ENCODE measurements at places on chromosomes 12 and 14. TPM values are rescaled to one million over a fixed set of nuclear protein-coding genes. Genes with fewer than 3 reads are reported as not detected.
A peak's percentile ranks its signal among the peaks of the same experiment; 100 is the strongest.

The TGFB3 gene
- 7.6 TPM for total RNA-seq

The ITGA5 gene
- total RNA-seq, result 296 TPM

The CISTR gene
- total RNA-seq, result not detected

The IAPP gene
- total RNA-seq, result not detected

The PTCSC3 gene
- not detected for total RNA-seq

The ZDHHC22 gene
- total RNA-seq, result 1.1 TPM

The GPR84 gene
- total RNA-seq, result 0.54 TPM

The CCDC175 gene
- total RNA-seq, result not detected

The MAP1LC3B2 gene
- not detected for total RNA-seq

DNA sequence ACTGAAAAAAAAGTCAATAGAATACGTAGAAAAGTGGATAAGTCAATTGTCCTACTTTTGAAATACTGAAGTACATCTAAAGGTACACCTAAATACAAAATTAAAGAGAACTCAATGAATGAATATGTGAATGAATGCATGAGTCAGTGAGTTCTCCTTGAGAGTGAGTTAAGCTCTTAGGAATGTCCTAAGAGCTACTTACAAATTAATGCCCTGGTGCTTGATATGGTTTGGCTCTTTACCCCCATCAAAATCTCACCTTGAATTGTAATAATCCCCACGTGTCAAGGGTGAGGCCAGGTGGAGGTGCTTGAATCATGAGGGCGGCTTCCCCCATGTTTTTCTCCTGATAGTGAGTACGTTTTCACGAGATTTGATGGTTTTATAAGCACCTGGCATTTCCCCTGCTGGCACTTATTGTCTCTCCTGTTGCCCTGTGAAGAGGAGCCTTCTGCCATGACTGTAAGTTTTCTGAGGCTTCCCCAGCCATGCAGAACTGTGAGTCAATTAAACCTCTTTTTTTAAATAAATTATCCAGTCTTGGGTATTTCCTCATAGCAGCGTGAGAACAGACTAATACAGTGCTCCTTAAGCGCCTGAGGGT lies 192.2 kb upstream of the ARHGAP5 start:
- no peak overlapping the region for H3K4me3 ChIP-seq
- H3K27ac ChIP-seq, result no peak overlapping the region
- no peaks in the 10 kb centered on the region for H3K27me3 ChIP-seq
- no peaks in the 10 kb centered on the region for H3K36me3 ChIP-seq
- peaks cover 27% of the 10 kb centered on the region for H3K4me1 ChIP-seq

GRCh38 chr12:101850199-101850598 lies 19.4 kb upstream of the GNPTAB start:
- H3K27ac ChIP-seq, result no peak overlapping the region
- H3K4me3 ChIP-seq, result no peak overlapping the region
- H3K36me3 ChIP-seq, result no peaks in the 10 kb centered on the region
- no peaks in the 10 kb centered on the region for H3K27me3 ChIP-seq
- DNase-seq, result no peak

DNA sequence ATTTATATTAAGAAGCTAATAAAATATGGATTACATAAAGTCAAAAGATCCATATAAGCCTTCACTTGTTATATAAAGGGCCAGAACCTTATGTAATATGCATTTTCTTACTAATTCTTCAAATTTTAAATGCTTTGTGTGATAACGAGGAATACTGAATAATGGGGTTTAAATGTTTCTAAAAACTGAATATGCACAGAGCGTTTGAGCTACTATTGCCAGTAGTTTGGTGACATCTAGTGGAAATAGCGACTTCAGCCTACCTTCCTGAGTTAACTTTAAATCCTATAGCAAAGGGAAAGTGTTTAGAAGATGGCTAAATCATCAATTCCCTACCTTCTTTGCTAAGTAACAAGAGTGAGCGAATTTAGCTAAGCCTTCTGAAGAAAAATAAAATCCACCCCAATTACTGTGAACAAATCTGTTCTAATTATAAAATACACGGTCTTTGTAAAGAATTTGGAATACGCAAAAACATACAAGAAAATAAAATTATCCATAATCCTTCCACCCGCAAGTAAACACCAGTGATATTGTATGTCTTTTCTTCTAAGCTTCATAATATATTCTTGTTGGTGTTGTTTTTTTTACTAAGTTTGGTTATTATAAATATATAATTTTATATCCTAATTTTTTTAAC lies 115.5 kb upstream of the G2E3 start:
- no peak overlapping the region for H3K27ac ChIP-seq
- no peak overlapping the region for H3K4me3 ChIP-seq
- DNase-seq, result no peak
- no peaks in the 10 kb centered on the region for H3K27me3 ChIP-seq

GRCh38 chr14:89616852-89617341 lies 199.9 kb upstream of the FOXN3 start:
- peak overlapping the region; percentile 68 for H3K4me3 ChIP-seq
- H3K4me1 ChIP-seq, result peaks cover 6% of the 10 kb centered on the region
- peak overlapping the region; percentile 84 for H3K27ac ChIP-seq
- H3K36me3 ChIP-seq, result no peaks in the 10 kb centered on the region
- no peaks in the 10 kb centered on the region for H3K27me3 ChIP-seq

DNA sequence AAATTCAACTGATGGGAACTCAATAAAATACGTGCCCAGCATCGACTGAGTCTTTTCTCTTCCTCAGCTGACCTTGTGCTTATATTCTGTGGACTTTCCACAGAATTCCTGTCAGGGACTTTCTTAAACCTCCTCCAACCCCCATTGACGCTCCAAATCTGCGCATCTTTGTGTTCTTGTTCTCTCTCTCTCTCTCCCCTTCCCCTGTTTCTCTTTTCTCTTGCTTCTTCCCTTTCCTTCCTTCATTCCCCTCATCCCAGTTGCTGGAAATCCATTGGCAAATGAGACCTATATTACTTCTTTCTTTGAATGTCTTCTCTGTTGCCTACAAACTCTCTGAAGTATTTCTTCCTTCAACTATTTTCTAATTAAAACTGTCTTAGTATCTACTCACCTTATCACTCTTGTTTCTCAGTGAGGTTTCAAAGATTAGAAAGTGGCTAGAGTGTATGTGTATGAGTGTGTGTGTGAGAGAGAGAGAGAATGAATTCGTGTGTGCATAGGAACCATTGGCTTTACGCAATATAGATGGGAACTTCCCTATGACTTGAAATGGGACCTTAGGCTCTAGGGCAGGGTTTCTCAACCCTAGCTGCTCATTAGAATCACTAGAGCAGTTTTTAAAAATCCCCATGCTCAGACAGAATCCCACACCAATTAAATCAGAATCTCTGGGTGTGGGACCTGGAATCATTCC lies 41.8 kb upstream of the DHRS7 start:
- H3K27ac ChIP-seq, result no peak overlapping the region
- no peaks in the 10 kb centered on the region for H3K36me3 ChIP-seq
- no peaks in the 10 kb centered on the region for H3K4me1 ChIP-seq

- no peak overlapping the region for H3K4me3 ChIP-seq
- H3K4me1 ChIP-seq, result no peaks in the 10 kb centered on the region
- no peak overlapping the region for H3K27ac ChIP-seq
- no peak for DNase-seq
- no peaks in the 10 kb centered on the region for H3K36me3 ChIP-seq
- no peaks in the 10 kb centered on the region for H3K27me3 ChIP-seq
Observed at GRCh38 chr14:96953087-96953874, 156.1 kb downstream of the VRK1 start.

- no peak overlapping the region for H3K4me3 ChIP-seq
- no peak for DNase-seq
- H3K27ac ChIP-seq, result no peak overlapping the region
- no peaks in the 10 kb centered on the region for H3K36me3 ChIP-seq
- H3K27me3 ChIP-seq, result no peaks in the 10 kb centered on the region
- peaks cover 4% of the 10 kb centered on the region for H3K4me1 ChIP-seq
Observed at GRCh38 chr14:79730953-79731352, 480.4 kb downstream of the DIO2 start.

DNA sequence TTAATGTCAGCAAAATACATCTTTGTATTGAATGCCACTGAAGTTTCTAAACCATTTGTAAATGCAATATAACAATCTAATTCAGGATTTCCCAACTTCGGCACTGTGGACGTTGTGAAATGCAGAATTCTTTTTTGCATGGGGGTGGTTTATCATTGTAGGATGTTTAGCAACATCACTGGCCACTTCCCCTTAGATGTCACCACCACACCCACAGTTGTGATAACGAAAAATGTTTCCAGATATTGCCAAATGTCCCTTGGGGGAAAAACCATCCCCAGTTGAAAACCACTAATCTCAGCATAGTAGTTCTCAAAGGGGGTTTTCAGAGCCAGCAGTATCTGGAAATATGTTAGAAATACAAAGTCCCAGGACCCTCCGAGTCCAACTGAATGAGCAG lies 203.3 kb downstream of the NAV3 start:
- no peak overlapping the region for H3K27ac ChIP-seq
- no peak overlapping the region for H3K4me3 ChIP-seq
- H3K27me3 ChIP-seq, result no peaks in the 10 kb centered on the region
- no peaks in the 10 kb centered on the region for H3K36me3 ChIP-seq

DNA sequence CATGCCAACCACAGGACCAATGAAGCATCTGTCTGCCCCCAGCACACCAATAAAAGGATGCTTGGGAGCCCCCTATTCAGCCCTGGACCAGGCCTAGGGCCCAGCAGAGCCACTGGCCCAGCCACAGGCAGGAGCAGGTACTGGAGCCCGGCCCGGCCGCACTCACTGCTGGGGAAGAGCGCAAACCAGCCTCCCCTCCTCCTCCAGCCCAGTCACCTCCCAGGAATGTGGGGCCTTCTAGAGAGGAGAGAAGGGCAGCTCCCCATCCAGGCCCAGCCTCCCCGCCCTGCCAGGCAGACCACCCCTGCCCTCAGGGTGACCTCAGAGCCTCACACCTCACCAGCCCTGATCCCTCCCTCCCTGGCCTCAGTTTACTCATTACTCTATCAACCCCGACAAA lies 56.2 kb downstream of the CCNK start:
- no peaks in the 10 kb centered on the region for H3K36me3 ChIP-seq
- H3K27me3 ChIP-seq, result no peaks in the 10 kb centered on the region
- no peak overlapping the region for H3K4me3 ChIP-seq
- DNase-seq, result peak; percentile 91
- H3K27ac ChIP-seq, result peak overlapping the region; percentile 74
- peaks cover 73% of the 10 kb centered on the region for H3K4me1 ChIP-seq

- no peak overlapping the region for H3K4me3 ChIP-seq
- no peak for DNase-seq
- no peaks in the 10 kb centered on the region for H3K36me3 ChIP-seq
Observed at GRCh38 chr12:27981874-27982273, 9.3 kb upstream of the PTHLH start.

DNA sequence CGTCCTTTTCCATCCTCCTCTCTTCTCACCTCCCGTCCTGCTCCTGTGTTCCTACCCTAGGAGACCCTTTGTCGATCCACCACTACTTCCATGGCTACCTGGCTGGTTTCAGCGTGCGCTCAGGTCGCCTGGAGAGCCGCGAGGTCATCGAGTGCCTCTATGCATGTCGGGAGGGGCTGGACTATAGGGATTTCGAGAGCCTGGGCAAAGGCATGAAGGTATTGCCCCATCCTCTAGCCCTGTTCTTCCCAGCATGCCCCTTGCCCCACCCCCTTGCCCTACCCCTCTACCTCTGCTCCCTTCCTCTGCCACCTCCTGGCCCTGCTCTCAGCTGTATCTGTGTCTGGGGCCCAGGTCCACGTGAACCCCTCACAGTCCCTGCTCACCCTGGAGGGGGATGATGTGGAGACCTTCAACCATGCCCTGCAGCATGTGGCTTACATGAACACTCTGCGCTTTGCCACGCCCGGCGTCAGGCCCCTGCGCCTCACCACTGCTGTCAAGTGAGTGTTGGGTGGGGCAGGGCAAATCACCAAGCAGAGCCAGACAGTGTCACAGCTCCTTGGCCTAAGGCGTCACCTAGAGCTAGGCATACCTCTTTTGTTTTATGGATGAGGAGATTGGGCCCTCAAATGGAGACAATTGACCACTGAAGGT lies 12.8 kb downstream of the CLSTN3 start:
- no peaks in the 10 kb centered on the region for H3K36me3 ChIP-seq
- no peak overlapping the region for H3K4me3 ChIP-seq
- no peaks in the 10 kb centered on the region for H3K4me1 ChIP-seq
- no peak for DNase-seq
- H3K27ac ChIP-seq, result no peak overlapping the region

GRCh38 chr14:68535404-68536017 lies 257.4 kb downstream of the ZFP36L1 start:
- H3K4me1 ChIP-seq, result no peaks in the 10 kb centered on the region
- DNase-seq, result no peak
- no peak overlapping the region for H3K27ac ChIP-seq
- no peaks in the 10 kb centered on the region for H3K27me3 ChIP-seq
- H3K36me3 ChIP-seq, result no peaks in the 10 kb centered on the region
- H3K4me3 ChIP-seq, result no peak overlapping the region

- H3K27ac ChIP-seq, result no peak overlapping the region
- no peaks in the 10 kb centered on the region for H3K4me1 ChIP-seq
- no peaks in the 10 kb centered on the region for H3K27me3 ChIP-seq
- no peak for DNase-seq
- no peaks in the 10 kb centered on the region for H3K36me3 ChIP-seq
Observed at GRCh38 chr12:75437564-75437963, 43.0 kb upstream of the GLIPR1 start.

DNA sequence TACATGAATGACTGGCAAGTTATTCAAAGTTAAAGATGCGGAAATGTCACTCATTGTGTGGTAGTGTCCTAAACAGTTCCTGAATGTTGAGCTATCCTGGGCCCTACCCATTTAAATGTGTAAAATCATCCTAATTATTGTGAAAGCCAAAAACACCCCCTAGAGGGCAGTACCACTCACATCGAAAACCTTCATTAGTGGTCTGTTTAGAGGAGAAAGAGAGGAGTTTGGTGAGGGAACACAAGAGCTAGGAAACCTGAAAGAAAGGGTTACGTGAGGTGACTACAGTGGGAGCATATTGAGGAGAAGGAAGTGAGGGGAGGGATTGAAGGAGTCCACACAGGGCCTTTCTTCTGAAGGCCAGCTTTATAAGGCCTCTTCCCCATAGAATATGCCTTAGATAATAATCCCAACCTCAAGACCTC lies 2.5 kb upstream of the TEP1 start:
- no peak for DNase-seq
- H3K36me3 ChIP-seq, result no peaks in the 10 kb centered on the region
- H3K27me3 ChIP-seq, result no peaks in the 10 kb centered on the region
- no peak overlapping the region for H3K4me3 ChIP-seq
- peaks cover 19% of the 10 kb centered on the region for H3K4me1 ChIP-seq
- H3K27ac ChIP-seq, result peak overlapping the region; percentile 7

- no peaks in the 10 kb centered on the region for H3K36me3 ChIP-seq
- no peak for DNase-seq
- no peak overlapping the region for H3K27ac ChIP-seq
- H3K27me3 ChIP-seq, result no peaks in the 10 kb centered on the region
Observed at GRCh38 chr12:8903646-8904045, 10.7 kb upstream of the PHC1 start.
